ENCODE measurements at places on chromosomes 1 and 21.

- no peak for DNase-seq
These were observed 693 bp downstream of the SRSF10 start for GRCh38 chr1:23979387-23979880.

- DNase-seq: no peak
These were observed 9.5 kb upstream of the GOLT1A start for GRCh38 chr1:204223129-204223860.

DNA sequence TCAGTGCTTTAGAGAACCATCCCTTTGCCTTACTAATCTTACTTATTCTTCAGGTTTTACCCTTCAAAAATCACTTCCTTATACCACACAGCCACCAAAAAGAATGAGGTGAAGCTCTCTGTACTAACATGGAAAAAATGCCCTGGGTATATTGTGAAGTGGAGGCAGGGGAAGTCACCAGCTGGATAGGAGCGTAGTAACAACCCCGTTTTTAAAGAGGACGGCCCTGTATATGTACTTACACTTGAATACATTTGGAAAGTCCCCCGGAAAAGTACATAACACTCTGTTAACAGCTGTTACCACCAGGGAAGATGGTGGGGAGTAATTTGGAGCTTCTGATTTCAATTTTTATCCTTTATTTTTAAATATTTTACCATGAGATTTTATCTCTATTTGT lies 28.2 kb upstream of the KHDRBS1 start:
- DNase-seq: no peak

- no peak for DNase-seq
These were observed 58.7 kb downstream of the LGR6 start for GRCh38 chr1:202252271-202252670.

DNA sequence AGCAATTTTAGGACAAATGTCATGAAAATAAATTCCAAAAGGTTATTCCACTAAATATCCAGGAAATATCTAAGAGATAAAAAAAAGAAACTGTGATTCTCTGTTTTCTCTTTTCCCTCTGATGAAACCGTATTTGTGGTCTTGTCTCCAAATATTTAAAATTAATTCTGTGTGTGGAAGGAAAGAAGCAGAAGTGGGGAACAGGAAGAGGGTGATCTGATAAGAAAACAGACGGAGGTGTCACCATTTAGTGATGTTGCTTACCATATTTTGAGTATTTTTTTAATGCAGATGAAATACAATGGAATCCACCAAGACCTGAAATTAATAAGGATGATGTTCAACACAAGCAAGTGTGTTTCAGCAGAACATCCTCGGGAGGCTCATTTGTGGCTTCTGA lies 29.6 kb downstream of the CLCA1 start:
- no peak for DNase-seq

GRCh38 chr1:170675865-170676264 lies 11.9 kb downstream of the PRRX1 start:
- DNase-seq: no peak

- no peak for DNase-seq
These were observed 294.2 kb downstream of the PBX1 start for GRCh38 chr1:164853146-164853545.

DNA sequence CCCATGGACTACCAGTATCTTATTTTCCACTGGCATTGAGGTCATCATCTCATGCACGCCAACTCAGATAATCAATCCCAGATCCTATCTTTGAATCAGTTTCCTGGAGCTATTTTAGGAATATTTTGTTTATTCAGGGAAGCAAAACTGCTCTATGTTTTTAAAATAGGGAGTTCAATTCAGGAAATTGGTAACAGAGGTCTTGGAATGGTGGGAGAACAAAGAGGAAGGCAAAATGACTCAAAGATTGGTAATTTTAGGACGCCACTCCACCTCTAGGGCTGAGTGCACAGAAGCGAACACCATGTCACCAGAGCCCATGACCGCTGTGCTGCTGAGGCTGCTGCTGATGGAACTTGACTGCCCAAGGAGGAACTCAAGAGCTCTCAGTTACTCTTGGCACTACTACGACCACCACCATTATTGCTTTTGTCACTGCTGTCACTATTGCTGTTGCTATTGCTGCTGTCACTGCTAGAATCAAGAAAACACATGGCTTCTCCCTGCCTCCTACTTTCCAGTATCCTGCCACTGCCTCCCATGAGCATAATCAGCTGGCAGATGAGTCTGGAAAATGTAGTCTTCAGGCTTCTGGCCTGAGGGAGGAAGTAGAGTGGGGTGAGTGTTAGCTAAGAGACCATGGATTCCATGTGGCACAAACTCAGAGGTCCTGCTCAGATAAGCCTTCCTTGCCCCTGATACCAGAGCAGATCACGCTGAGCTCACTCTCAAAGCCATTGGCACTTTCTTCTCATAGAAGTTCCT lies 71.6 kb upstream of the CNIH3 start:
- DNase-seq: no peak

- DNase-seq: no peak
These were observed 67.0 kb downstream of the PLEKHA6 start for GRCh38 chr1:204292740-204293139.

- DNase-seq: no peak
These were observed 25.9 kb downstream of the RUNX3 start for GRCh38 chr1:24903955-24904730.

DNA sequence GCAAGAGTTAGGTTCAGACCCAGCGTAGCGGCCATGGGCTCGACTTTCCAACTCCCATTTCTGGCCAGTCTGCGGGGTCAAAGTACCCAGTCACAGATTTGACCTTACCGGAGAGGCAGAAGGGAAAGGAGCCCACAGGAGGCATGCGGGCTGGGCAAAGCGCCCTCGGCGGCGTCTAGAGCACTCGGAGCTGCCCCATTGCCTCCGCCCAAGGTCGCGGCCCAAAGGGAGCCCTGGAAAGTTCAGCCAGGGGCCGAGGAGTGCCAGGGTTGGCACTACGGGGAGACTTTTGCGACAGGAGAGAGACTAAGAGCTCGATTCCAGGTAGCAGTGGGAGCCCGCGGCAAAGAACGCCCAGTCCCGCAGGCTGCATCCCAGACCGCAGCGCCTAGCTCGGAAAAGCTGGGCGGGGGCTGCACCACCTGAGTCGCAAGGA lies 896 bp downstream of the KANK4 start:
- DNase-seq: no peak

All from COR-L47 (cell line).